ENCODE measurements at places on chromosomes 4 and X.

DNA sequence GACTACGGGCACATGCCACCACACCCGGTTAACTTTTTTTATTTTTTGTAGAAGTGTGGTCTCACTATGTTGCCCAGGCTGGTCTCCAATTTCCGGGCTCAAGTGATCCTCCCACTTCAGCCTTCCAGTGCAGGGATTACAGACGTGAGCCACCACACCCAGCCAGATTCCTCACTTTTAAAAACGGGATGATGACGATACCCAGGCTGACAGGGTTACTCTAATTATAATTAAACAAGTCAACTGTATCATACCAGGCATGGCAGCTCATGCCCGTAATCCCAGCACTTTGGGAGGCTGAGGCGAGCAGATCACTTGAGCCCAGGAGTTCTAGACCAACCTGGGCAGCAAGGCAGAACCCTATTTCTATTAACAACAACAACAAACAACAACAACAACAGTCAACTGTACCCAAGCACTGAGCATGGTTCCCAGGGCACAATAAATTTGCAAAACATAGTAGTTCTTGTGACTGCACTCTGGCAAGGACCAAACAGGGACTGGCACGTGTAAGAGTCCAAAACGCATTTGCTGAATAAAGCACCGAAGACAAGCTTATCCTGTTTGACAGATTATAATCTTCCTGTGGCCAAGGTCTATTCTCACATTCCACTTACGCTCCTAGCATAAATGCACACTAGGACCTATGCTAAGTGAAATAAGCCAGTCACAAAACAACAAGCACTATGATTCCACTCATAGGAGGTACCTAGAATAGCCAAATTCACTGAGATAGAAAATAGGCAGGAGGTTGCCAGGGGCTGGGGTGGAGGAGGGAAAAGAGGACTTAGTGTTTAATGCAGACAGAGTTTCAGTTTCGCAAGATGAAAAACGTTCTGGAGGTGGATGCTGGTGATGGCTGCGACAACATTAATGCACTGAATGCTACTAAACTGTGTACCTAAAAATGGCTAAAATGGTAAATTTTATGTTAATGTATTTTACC is 77.5 kb downstream of the IRF2 start:
- DNase-seq = no peak

- DNase-seq = no peak
Observed at GRCh38 chr4:47816748-47817147, 21.1 kb downstream of the CORIN start.

- no peak for DNase-seq
Observed at GRCh38 chr4:137129441-137129840, 402.9 kb downstream of the PCDH18 start.

DNA sequence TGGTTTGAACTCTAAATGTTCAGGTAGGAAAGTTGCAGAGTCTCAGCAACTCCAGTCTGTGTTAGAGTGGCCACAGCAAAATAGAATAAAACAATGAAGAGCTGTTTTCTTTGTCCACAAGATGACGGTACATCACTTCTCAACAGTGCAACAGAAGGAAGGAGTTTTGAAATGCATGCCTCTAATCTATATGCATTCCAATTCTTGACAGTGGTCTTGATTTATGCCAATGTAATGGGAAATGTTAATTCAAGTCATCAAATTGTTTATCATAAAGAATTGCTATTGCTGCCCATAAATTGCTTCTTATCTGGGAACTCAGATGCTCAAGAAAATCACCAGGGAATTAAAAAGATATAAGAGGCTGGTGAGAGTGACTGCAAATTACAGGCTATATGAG is 195.5 kb upstream of the PRPS2 start:
- no peak for DNase-seq

GRCh38 chr4:110184140-110184790 is 14.2 kb downstream of the ELOVL6 start:
- DNase-seq = no peak

DNA sequence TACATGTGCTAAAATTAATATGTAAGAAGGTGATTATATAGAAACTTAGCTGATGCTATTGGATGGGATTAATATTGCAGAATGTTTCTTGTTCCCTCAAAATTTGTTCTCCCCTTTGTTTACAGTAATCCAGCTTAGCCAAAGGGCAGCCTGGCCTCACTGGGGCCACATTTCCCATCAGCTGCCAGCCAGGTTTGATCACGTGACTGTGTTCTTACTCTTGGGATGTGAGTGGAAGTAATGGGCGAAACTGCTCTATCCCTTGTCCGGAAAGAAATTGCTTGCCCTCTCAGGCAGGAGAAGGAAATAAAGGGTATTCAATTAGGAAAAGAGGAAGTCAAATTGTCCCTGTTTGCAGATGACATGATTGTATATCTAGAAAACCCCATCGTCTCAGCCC is 44.1 kb upstream of the FAT1 start:
- no peak for DNase-seq

- no peak for DNase-seq
Observed at GRCh38 chr4:107736037-107736436, 16.0 kb upstream of the PAPSS1 start.

DNA sequence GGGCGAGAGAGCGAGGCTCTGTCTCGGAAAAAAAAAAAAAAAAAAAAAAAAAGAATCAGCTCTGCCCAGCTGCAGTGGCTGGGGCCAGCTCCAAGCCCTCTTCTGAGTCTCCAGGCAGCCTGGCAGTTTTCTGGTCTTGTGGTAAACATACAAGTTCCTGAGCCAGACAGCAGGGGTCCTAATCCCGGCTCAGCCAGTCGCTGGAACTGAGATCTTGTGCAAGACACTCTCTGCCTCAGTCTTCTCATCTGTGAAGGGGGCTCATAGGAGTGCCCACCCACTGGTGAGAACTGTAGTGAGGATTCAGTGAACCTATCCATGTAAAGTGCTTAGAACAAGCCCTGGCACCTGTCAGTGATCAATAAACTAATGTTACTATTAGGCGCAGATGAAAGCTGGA is 41.8 kb downstream of the C4orf50 start:
- DNase-seq = no peak

DNA sequence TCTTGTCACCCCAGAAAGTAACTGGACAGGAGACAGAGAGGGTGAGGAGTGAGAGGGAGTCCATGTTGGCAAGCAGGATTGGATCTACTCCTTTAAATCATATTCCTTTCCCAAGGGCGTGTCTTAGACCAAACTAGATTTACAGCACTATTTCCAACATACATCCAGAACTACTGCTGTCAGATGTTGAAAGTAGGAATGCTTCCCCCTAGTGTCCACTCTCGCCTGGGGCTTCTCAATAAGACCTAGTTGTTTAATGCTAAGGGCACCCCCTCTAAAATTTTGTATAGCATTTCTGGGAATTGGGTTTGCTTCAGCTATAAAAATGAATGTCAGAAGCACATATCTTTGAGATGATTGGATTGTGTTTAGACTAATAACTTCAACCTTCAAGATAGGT is 13.3 kb downstream of the OFD1 start:
- DNase-seq = no peak

DNA sequence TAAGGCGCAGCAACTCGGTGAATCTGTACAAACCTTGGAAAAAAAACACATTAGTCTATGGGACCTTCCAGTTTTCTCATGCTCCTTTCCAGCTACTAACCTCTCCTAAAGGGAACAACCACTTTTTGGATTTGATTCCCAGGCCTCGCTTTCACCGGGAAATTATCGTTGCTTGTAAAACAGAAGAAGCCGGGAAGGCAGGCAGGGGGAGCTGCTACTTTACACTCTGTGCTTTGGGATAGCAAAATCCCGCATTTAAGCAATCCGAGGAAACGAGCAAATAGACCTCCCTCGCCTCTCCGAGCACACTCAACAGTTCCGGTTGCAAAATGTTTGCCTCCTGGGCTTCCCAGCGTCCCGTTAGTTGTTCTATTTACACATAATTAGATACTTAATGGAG is 1.2 kb downstream of the CD38 start:
- DNase-seq = no peak

GRCh38 chr4:153579872-153580271 is 104.2 kb upstream of the TLR2 start:
- no peak for DNase-seq

- DNase-seq = no peak
Observed at GRCh38 chr4:114998316-114998715, 115.1 kb downstream of the NDST4 start.

GRCh38 chr4:8898419-8898818 is 26.8 kb upstream of the HMX1 start:
- DNase-seq = no peak

DNA sequence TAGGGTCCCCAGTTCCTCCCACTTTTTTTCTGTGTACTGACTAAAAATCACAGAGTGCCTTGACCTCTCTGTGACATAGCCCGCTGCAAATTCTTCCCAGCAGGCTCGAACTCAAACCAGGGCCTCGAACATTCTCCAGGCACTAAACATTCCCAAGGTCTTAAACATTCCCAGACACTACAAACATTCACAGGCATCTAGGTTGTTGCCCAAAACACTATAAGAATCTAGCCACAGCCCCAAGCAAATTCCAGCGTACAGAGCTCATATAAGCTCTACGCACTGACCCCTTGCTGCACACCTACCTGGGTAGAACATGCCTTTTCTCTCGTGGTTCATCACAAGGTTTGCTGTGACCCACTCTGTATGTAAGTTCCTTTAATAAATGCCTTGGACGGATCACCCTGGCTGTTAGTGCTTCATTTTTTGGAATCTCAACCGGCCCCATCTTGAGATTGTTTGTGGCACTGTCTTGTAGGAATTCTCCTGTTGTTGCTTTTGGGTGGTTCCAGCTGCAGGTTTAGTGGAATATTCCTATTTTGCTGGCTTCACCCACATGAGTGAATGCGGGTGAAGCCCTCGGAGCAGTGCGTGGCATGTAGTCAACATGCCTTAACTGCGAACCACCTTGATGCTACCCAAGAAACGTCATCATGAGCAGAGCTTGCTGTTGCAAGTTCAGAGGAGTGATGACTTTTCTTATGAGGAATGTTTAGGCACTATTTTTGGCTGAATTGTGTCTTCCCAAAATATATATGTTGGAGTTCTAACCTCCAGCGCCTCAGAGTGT is 230.0 kb downstream of the HS3ST1 start:
- DNase-seq = no peak

DNA sequence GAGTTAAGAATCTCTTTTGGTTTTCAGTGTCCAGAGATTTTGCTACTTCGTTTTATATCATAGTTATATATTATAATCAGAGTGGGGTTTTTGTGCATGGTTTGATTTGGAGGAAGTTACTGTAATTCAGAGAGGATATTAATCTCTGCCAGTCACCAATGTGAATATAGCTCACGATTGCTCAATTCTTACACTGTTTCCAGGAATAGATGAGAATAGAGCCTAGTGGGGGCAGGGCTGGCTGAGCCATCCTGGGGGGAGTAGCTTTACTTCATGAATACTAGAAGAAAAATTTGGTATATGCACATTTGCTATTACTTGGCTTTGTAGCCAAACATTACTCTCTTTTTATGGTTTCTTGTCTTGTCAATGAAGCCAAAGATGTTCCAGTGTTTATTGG is 60.9 kb upstream of the TRPC3 start:
- DNase-seq = no peak

DNA sequence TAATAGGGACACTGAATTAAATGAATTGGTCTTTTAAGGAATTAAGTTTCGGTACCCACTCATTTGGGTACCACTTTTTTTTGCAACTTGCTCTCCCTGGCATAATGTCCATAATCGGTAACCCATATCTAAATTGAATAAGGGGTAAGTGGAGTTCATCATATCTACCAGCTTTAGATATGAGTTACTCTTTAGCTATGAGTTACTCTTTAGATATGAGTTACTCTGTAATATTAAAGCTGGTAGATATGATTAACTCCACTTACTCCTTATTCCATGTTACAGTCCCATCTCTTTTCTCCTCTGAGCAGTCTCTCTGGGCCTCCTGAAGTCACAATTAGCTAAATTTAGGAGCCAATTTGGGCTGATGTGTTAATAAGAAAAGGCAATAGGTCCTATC is 85.7 kb downstream of the TEX13C start:
- DNase-seq = no peak

DNA sequence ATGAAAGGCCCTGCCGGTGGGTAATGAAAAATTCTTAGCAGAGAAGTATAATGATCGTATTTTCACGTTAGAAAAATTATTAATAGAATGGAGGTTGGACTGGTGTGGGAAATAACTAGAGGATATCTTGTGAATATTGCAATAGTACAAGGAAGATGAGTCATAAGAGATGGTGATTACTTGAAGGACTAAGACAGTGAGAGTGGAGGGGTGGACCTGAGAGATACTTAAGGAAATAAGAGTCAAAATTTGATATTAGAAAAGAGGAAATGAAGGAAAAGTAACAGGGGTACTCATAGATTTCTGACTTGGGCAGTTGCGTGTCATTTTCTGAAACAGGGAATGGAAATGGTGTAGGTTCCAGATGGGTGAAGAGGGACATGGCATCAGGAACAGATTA is 1.7 kb upstream of the USP53 start:
- no peak for DNase-seq

DNA sequence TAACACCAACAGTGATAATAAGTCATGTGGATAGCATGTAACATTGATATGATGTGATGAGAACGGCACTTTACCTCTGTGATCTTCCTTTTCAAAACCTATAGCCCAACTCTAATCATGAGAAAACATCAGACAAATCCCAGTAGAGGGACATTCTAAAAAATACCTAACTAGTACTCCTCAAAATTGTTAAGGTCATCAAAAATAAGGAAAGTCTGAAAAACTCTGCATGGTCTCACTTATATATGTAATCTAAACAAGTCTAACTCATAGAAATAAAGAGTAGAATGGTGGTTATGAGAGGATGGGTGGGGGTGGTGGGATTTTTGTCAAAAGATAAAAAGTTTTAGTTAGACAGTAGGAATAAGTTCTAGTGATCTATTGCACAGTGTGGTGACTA is 243.9 kb upstream of the GRIA3 start:
- no peak for DNase-seq

- no peak for DNase-seq
Observed at GRCh38 chr4:99654361-99654761, 3.3 kb downstream of the C4orf54 start.

DNA sequence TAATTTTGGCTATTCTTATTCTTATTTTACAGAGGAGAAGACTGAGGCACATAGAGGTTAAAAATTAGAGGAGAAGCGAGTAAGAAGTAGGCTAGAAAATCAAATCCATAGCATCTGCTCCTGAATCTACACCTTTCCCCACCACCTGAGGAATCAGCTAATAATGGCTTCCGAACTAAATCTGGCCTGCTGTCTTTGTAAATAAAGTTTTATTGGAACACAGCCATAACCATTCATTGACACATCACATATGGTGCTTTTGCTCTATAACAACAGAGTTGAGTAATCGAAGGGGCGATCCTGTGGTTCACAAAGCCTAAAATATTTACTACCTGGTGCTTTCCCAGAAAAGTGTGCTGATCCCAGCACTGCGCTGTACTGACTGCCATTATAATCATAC is 38.2 kb downstream of the F11 start:
- DNase-seq = no peak

GRCh38 chrX:154661170-154661569 is 7.8 kb upstream of the CTAG2 start:
- no peak for DNase-seq

- DNase-seq = no peak
Observed at GRCh38 chr4:81214144-81214880, 710 bp downstream of the PRKG2 start.
